Ureter (tissue), 1 donor: ENCODE measurements at places on chromosomes 5 and 9. TPM values are rescaled to one million over a fixed set of nuclear protein-coding genes. Genes with fewer than 3 reads are reported as not detected.
A peak's percentile ranks its signal among the peaks of the same experiment; 100 is the strongest.

- no peak for DNase-seq
Measured at GRCh38 chr9:5552301-5552700, 42.0 kb downstream of the PDCD1LG2 start.

DNA sequence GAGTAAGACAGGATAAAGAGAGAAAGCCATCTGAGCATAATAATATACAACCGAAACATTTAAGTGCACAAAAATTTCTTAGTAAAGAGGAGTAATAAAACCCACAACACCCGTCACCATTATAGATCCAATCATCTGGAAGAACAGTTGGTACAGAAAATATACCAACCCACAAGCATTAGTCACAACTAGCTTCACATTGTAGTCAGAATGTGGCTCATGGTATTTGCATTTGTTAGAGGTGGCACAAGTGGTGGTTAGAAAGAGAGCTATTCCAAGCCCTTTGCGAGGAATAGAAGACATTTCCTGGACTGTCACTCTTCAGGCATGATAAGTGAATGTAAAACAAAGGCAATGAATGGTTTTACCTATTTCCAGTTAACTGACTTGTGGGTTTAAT, 677.5 kb upstream of the ST8SIA4 start:
- no peak for DNase-seq

- DNase-seq, result no peak
Measured at GRCh38 chr9:18496256-18497000, 22.5 kb downstream of the ADAMTSL1 start.

GRCh38 chr9:74953235-74953751, 581 bp upstream of the C9orf40 start:
- DNase-seq, result no peak

DNA sequence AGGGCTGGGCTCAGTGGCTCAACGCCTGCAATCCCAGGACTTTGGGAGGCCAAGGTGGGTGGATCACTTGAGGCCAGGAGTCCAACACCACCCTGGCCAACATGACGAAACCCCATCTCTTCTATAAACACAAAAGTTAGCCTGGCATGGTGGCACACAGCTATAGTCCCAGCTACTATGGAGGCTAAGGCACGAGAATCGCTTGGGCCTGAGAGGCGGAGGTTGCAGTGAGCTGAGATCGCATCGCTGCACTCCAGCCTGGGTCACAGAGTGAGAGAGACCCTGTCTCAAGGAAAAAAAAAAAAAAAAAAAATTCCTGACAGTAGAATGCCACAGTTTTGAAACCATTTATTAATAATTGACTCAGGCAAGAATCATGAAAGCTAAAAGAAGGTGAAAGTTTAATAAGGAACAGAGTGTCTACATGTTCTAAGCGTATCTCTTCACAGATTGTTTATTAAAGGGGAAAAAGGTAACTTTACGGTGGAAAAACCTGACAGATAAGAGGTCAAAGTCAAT, 5.7 kb upstream of the PTGR1 start:
- DNase-seq, result no peak

PCDHB14 gene
- total RNA-seq, result 6.8 TPM

GRCh38 chr9:133843751-133844397, 105.7 kb upstream of the SARDH start:
- no peak for DNase-seq

STC2 gene
- total RNA-seq, result 8.8 TPM

GRCh38 chr5:157390551-157391297, 69.3 kb upstream of the NIPAL4 start:
- DNase-seq, result peak; percentile 81

GRCh38 chr9:137776306-137776995, 101.1 kb upstream of the CACNA1B start:
- DNase-seq, result no peak
